ENCODE measurements at places on chromosomes 5 and 9.

- no peak for DNase-seq
Observed at GRCh38 chr9:70761139-70761670, 346.7 kb upstream of the KLF9 start.

- no peak for DNase-seq
Observed at GRCh38 chr9:89864731-89865130, 259.9 kb downstream of the GADD45G start.

DNA sequence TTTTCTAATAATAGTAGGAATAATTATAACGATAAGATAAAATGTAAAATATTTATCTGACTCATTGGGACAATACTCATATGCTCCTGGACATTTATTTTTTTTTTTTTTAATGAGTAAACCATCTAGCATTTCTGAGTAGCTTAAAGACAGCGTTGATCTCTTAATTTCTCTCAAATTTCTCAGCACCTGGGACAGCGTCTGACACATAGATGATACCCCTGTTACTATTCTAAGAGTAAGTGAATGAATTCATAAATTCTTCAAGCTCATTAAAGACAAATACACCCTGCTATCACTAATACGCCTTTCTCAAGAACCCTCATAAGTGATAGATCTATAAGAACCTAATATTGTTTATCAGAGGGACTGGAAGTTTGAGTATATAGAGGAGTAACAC is 12.0 kb upstream of the HTR4 start:
- no peak for DNase-seq

- no peak for DNase-seq
Observed at GRCh38 chr9:18499980-18500379, 26.0 kb downstream of the ADAMTSL1 start.

DNA sequence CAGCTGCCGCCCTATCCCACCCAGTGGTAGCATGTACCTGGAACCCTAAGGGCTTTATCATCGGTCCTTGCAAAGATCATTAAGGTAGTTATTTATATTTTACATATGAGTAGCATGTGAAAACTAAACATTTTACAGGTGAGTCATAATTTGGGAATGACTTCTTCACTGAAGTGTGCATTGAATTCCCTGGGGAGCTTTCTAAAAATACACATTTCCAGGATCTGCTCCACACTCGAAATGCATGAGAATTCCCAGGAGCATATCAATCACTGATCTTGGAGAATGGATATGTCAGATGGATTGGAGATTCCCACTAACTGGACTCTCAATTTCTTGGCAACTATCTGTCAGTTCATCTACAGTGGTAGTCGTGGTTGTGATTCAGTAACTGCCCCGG is 717.5 kb downstream of the IRX1 start:
- DNase-seq, result no peak

GRCh38 chr9:99184110-99184474 is 37.6 kb downstream of the ALG2 start:
- no peak for DNase-seq

DNA sequence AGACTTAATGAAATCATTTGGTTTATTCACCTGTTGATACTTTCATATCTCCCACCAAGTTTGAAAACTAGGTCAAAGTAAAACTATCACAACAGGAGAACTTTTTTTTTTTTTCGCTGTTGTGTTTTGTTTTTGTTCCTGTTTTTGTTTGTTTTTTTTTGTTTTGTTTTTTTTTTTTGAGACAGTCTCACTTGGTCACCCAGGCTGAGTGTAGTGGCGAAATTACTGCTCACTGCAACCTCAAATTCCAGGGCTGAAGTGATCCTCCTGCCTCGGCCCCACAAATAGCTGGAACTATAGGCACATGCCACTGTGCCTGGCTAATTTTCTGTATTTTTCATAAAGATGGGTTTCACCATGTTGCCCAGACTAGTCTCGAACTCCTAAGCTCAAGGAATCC is 49.3 kb downstream of the MLLT3 start:
- DNase-seq, result no peak

DNA sequence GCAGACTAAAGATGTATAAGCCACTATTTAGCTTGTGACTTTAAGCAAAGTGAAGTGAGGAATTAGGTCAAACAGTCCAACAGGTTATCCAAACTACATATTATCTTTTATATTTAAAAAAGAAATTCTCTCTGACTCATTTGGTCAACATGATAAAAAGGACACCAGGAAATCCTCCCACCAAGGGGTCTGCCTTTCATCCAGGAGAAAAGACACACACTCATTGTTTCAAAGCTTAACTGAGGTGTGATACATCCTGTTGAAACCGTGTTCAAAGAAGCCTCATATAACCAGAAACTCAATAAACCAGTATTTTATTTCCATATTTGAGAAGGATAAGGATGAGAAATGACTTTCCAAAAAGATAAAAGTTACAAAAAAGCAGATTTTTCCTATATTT is 417.1 kb downstream of the HCN1 start:
- no peak for DNase-seq

- no peak for DNase-seq
Observed at GRCh38 chr5:135333732-135334515, 65.1 kb downstream of the MACROH2A1 start.

DNA sequence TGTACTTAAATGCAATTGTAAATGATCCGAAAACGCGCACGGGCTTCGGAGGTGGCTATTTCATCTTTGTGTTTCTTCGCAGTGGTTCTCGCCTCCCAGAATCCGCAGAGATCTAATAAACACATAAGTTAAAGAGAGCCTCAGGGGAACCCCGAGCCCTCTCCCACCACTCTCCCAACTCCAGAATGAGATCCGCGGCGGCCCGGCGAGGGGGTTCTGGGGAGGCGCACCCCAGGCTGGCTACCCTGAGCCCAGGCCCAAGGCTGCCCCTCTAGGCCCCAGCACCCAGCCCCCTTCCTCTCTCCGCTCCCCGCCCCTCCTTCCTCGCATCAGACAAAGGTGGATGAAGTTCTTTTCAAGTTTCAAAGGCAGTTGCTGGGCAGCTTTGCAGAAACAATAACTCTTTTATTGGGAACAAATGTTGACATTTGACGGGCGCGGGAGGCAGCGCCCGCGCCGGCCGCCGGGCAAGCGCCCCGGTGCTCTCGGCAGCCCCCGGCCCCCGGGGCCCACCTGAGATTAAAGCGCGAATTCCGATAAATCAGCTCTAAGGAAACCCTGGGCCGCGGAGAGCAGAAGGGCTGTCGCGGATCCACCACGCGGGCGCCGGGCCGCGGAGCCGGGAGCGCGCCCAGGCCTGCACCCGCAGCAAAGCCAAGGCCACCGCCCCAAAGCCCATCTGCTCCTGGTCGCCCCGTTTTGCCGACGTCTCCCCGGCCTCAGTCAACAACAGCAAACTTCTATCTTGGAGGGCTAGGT is 8.4 kb downstream of the IRX2 start:
- no peak for DNase-seq

GRCh38 chr5:172642926-172643871 is 2.1 kb downstream of the NEURL1B start:
- no peak for DNase-seq

DNA sequence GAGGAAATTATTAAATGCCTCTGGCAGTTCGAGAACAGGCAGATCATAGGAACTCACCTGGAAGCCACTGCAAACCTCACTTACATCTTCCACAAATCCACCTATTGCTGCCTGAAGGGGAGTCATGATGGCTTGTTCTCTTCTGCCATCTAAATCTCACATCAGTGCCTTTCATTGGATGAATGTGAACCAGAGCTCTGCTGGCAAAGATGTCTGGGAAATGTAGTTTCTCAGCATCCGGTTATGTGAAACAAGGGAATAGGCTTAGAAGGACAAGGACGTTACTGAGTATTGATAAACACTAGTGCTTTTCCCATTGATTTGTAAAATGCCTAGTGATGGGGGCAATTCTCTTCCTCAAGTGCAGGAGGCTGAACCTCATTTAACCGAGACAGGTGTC is 483.3 kb downstream of the ARHGEF28 start:
- DNase-seq, result no peak

DNA sequence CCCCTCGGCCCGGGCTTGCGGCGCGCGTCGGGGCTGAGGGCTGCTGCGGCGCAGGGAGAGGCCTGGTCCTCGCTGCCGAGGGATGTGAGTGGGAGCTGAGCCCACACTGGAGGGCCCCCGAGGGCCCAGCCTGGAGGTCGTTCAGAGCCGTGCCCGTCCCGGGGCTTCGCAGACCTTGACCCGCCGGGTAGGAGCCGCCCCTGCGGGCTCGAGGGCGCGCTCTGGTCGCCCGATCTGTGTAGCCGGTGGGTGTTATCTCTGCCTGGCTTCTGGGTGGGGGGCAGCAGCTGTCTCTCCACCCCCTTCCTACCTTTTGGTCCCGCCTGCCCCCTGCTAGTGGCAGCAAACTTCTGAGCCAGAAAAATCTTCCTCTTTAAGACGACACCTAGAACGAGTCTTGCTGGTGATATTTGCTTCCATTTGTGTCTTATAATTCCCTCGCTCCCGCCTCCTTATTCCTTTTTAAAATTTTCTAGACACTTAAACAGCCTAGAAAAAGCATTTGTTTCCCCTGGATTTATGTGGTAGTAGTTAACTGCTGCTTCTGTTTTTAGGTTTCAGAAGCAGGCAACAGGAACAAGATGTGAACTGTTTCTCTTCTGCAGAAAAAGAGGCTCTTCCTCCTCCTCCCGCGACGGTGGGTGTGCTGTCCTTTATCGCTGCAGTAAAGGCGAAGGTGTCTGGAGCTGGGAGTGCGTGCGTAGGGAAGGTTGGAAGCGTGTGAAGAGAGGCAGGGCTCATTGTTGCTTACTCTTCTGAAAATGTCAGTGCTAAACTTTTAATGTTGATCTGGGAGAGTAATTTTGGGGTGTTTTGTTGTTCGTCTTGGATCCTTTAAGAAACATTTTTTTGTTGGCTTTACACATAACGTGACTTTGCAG is 554 bp downstream of the JAK2 start:
- DNase-seq, result peak; percentile 19

GRCh38 chr5:36441280-36441679 is 139.6 kb upstream of the RANBP3L start:
- no peak for DNase-seq

DNA sequence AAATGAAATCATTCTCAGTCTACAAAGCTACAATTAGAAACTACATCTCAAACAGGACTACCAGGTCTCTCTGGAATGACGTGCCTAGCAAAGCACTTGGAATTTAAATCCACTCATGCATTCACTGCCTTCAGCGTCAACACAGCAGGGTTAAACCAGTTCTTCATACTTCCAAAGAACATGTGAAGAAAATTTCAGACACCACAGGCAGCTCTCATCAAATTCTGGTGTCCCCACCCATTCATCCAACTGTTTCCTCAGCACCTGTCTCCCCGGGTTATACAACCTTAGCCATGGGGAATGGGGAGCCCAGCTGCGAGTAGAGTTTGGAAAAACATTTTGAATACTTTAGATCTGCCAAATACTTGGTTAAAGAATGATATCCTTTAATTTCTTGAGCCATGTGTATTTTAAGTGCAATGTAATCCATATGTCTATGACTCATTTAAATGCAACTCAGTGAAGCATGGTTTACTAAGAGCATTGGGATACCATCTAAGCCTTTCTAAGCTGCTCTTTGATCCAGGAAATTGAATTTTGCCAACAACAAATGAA is 17.5 kb downstream of the ADAM19 start:
- DNase-seq, result no peak

GRCh38 chr9:127154390-127155191 is 32.2 kb upstream of the ANGPTL2 start:
- DNase-seq, result no peak

- DNase-seq, result no peak
Observed at GRCh38 chr5:142756576-142756975, 13.6 kb upstream of the ARHGAP26 start.

- DNase-seq, result no peak
Observed at GRCh38 chr5:61264273-61264661, 67.8 kb upstream of the ZSWIM6 start.

DNA sequence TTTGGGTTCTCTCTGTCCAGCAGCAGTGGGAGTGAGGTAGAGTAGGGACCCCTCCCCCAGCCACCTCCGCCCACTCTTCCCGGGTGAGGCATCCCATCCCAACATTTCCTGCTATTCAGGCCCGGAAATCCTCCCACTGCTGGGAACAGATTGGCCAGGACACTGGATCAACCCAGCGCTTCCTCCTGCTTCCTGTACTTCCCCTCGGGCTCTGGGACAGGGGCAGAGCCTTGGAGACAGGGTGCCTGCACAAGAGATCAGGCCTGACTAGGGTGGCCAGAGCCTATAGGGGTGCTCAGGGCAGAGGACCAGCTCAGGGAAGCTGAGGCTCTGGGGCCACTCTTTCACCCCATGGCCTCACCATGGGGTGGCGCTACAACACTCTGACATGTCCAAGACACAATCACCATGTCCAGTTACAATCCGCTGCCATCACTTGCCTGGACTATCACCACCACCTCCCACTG is 14.5 kb downstream of the SH2D3C start:
- DNase-seq, result no peak

- DNase-seq, result no peak
Observed at GRCh38 chr9:125393426-125393825, 131.8 kb downstream of the GAPVD1 start.

DNA sequence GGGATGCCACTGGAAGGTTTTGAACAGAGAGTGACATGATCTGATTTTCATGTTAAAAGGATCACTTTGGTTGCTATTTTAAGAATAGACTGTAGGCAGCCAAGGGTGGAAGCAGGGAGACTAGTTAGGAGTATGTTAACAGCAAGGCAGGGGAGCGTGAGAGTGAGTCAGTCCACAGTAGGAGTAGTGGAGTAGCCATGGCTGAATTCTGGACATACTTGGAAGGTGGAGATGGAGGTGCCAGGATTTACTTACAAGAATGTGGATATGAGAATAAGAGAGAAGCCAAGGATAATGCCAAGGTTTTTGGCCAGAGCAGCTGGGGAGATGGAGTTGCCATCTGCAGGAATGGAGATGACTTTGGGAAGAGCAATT is 118.8 kb downstream of the GALNT10 start:
- DNase-seq, result no peak

- DNase-seq, result no peak
Observed at GRCh38 chr5:159218595-159219023, 9.3 kb upstream of the RNF145 start.

- no peak for DNase-seq
Observed at GRCh38 chr9:15553528-15553898, 670 bp downstream of the CCDC171 start.

DNA sequence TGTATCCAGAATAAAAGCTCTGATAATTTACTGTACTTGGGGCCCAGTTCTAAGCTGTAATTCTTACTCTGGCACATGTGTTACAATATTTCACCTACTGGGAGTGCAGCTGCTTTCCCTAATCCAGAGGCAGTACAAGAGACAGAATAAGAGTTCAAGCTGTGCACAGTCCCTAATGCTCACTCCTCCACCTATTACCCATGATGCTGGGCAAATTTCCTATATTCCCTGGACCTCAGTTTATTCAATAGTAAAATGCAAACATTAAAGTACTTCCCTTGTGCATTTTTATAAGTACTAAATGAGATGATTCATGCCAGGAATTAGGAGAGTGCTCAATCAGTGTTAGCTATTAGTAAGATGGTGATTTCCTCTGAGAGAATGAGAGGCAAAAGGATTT is 28.0 kb upstream of the TAF11L2 start:
- DNase-seq, result no peak

DNA sequence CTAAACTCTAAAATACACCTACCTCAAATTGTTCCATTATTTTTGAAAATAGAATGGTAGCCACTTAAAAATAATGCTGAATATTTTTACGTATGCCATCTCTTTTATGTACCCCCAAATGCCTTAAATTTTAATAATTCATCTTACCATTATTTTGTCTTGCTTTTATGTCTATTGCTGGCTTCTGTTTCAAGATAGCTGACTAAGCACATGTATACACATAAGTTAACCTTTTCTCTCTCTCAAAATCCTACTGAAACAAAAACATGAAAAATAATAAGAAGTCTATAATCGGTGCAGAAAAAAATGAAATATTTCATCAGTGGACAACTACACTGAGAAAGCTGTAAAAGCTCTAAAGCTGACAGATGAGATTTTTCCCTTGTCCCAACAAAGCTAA is 652.0 kb upstream of the ZNF608 start:
- no peak for DNase-seq

- DNase-seq, result no peak
Observed at GRCh38 chr9:76412638-76413037, 18.4 kb upstream of the RFK start.
